Activated T-helper 1 cell treated with anti-CD3 and anti-CD28 coated beads, Interleukin-12 subunit alpha, Interleukin-12 subunit beta, Interleukin-2, Interleukin-4 antibody, amounts not matched to agents 30 ng/mL and 10 ng/mL and 1 ng/mL, durations not matched to agents 14 hours and 24 hours and 36 hours (primary cell): ENCODE measurements at places on chromosomes 13 and 19. TPM values are rescaled to one million over a fixed set of nuclear protein-coding genes. Genes with fewer than 3 reads are reported as not detected.

- no peak for DNase-seq
Measured at GRCh38 chr19:51695088-51695487, 2.0 kb downstream of the SPACA6 start.

DNA sequence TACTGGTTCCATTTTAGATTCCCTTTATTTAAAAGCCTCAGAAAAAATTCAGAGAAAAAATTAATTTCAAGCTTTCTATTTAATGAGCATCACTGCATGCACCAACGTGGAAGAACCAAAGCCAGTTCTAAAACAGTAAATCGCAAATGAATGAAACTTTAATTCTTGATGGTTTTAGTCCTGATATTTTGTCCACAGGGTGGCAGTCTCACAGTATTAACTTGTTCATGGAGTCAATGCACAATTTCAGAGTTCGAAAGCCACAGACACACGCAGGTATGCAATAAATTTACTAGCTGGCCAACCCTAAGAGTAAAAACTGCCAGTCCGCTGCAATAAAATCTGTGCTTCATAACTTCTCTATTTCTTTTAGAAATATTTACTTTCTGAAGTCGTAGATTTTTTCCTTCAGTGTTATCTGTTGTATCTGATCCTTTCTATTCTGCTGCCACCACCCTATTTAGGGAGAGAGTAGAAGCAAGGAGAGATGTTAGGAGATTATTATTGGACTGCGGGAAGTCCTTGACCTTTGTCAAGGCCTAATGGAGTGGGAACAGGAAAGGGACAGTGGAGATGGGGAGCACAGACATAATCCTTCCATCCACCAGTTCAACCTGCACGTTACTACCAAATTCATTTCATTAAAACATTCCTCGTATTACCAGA is 7.0 kb upstream of the WBP4 start:
- DNase-seq = peak; percentile 24

LAIR1 gene
- 9.2 and 9.4 TPM in 2 replicates for total RNA-seq

PLEKHG2 gene
- total RNA-seq = 43.9 and 47.3 TPM in 2 replicates

SELENOV gene
- not detected in 2 replicates for total RNA-seq
